ENCODE measurements at places on chromosomes 3 and 15.
A peak's percentile ranks its signal among the peaks of the same experiment; 100 is the strongest.

- DNase-seq, result no peak
These were observed 175.6 kb downstream of the MTHFS start for GRCh38 chr15:79721256-79721655.

GRCh38 chr15:63457379-63457778 lies 47.0 kb upstream of the USP3 start:
- no peak for DNase-seq

- peak; percentile 55 for DNase-seq
These were observed 38.7 kb downstream of the HSPBAP1 start for GRCh38 chr3:122754929-122755328.

DNA sequence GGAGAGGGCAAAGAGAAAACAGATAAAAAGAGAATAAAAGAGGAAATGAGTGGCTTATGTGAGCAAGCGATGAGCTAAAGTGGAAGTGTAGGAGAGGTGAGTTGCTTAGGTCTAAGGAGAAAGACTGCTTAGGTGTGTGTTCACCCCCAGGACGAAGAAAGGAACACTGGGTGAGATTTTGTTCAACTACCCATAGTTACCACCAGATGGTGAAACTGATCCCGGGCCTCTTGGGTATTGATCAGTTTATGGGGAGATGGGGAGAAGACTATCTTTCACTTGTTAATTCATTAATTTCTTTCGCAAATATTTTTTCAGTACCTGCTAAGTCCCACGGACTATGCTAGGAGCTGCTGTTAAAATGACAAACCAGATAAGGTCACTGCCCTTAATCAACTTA lies 33.9 kb downstream of the GAP43 start:
- DNase-seq, result no peak

- no peak for DNase-seq
These were observed 8.9 kb downstream of the ABI3BP start for GRCh38 chr3:100984308-100984707.

GRCh38 chr15:40829115-40829514 lies 607 bp upstream of the PPP1R14D start:
- no peak for DNase-seq

Data from AG20443 (cell line).